MG63 (cell line): ENCODE measurements at places on chromosomes 5 and 9. TPM values are rescaled to one million over a fixed set of nuclear protein-coding genes. Genes with fewer than 3 reads are reported as not detected.

The IGIP gene
- total RNA-seq: 1.4 TPM in 2 replicates

DNA sequence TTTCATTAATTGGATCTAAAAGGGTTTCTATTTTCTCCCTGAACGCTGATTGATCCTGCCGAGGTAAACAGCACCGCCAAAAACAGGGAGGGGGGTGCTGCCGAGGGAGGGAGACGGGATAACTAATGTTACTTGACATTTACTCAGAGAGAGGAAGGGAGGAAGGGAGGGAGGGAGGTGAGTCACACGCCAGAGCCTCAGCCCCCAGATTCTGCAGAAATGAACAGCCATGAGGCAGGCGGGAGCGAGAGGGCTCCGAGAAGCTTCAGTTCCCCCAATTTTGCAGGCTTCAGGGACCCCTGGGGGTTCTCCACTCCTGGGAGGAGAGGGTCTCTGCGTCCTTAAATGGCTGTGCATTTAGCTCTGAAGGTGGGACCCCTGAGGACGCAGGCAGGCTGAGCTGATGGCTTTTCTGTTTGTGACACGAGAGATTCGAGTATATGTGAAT lies 59.1 kb upstream of the IER5L start:
- peak; percentile 13 for DNase-seq

The ZFP37 gene
- 0.62 and 2.2 TPM in 2 replicates for total RNA-seq

The PCDHA1 gene
- total RNA-seq: 0.10 TPM in 1 of 2 replicates, not detected in the other

DNA sequence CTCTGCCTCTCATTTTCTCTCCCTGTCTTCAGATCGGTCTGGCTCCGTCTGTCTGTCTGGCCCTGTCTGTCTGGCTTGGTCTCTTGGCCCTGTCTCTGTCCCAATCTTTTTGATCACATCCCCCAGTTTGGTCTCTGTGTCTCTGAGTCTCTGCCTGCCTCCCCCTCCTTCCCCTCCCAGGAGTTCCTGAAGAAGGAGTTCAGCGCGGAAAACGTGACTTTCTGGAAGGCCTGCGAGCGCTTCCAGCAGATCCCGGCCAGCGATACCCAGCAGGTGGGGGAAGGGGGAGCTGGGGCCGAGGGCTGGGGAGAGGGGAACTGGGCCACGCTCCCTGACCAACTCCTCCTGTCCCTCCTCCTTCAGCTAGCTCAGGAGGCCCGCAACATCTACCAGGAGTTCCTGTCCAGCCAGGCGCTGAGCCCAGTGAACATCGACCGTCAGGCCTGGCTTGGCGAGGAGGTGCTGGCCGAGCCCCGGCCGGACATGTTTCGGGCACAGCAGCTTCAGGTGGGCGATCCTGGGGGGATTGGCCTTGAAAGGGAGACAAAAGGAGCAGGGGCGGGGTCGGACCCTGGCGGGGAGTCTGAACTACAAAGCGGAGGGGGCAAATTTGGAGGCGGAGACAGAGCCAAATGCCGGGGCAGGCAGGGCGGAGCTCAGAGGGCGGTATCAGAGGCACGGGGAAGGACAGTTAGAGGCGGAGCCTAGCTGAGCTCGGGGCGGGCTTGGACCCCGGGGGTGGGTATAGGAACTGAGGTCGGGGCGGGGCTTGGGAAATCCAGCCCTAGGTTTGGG lies 9.0 kb downstream of the RGS14 start:
- DNase-seq: no peak

The IFNA10 gene
- not detected in 2 replicates for total RNA-seq

The EDIL3 gene
- total RNA-seq: 3.0 and 4.7 TPM in 2 replicates

GRCh38 chr9:108077556-108077955 lies 588.0 kb upstream of the KLF4 start:
- no peak for DNase-seq

- DNase-seq: no peak
Observed at GRCh38 chr9:8880060-8880459, 1080.5 kb upstream of the DMAC1 start.

The RNF38 gene
- 11.0 and 13.3 TPM in 2 replicates for total RNA-seq

The SPATA31E1 gene
- not detected in 2 replicates for total RNA-seq

The CTXN3 gene
- total RNA-seq: not detected in 2 replicates

- DNase-seq: no peak
Observed at GRCh38 chr5:37045703-37046102, 169.1 kb downstream of the NIPBL start.

The FANCG gene
- 15.2 and 16.5 TPM in 2 replicates for total RNA-seq

The LCN15 gene
- not detected in 2 replicates for total RNA-seq

DNA sequence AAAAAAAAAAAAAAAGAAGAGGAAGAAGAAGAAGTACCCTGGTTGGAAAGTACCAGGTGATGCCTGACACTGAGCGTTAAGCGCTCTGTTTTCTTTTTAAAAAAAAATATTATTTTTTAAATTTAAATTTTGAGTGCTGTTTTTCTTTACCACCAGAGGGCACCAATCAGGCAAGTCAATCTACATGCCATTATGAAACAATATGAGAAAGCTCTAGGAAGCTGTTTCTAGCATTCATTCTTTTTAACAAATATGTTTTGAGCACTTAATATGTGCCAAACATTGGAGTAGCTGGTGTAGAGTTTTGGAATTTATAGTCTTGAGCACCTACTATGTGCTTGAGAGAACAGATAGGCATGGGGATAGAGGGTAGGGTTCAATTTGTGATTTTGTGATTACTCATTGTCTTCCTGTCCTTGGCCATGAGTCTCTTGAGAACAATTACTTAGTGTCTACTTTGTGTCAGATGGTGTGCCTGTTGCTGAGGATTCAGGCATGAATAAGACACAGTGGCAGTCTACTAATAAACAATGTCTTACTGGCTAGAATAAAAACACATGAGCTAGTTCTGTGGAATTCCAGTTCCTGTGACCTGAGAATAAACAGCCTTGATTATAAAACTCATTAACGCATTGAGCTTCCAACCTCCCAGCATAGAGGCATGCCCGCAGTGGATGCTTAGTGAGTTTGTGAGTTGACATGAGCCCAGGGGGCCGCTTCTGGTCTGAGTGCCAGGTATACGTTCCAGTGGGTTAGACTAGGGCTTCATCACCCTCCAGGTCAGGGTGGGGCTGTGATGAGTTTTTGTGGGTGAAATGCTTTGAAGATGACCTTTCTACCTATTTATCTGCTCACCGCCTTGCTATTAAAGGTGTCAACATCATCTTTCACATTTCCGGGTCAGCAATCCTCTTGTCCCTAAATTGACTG lies 3.0 kb upstream of the UBE2R2 start:
- DNase-seq: peak; percentile 29

The PFDN1 gene
- 240 and 304 TPM in 2 replicates for total RNA-seq

GRCh38 chr9:71814226-71814625 lies 45.9 kb upstream of the CEMIP2 start:
- DNase-seq: no peak

DNA sequence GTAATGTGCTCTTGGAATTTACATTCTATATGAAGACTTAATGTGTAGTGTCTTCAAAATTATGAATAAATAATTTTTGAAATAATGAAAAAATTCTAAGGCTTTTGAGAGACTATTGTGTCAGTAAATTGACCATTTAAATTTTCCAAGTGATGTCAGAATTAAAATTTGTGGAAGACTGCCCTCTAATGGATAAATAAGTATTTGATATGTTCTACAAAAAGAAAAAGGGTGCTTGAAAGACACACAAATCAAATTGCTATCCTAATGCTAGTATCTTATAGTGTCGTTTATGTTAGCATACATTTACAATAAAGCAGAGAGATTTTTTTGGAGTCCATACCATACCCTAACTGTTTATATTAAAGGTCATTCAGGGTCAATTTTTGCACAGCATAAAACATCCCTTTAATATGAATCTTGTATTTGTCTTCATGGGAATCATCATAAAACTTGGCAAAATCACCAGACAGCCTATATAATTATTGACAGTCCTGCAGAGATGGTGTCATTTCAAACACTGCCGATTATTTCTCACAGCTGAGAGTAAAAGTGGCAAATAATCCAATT lies 120.8 kb upstream of the SLC27A6 start:
- DNase-seq: no peak

DNA sequence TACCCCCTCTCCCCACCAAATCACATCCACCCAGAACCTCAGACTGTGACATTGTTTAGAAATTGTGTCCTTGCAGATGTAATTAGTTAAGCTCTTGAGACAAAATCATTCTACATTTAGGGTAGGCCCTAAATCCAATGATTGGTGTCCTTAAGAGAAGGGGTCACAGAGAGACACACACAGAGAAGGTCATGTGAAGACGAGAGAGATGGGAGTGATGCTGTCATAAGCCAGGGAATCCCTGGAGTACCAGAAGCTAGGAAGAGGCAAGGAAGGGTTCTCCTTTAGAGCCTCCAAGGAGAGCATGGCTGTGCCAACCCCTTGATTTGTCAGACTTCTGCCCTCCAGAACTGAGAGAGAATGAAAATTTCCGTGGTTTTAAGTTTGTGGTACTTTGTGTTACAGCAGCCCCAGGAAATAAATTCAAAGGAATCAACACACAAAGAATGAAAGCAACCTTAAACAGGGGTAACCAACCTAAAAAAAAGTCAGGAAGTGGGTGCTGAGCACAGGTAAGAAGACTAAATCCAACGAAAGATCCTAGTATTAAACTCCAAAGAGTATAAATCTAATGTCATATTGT lies 33.6 kb downstream of the TIMD4 start:
- no peak for DNase-seq

The CCDC152 gene
- total RNA-seq: 2.5 and 3.4 TPM in 2 replicates

The INSL4 gene
- total RNA-seq: not detected in 2 replicates

DNA sequence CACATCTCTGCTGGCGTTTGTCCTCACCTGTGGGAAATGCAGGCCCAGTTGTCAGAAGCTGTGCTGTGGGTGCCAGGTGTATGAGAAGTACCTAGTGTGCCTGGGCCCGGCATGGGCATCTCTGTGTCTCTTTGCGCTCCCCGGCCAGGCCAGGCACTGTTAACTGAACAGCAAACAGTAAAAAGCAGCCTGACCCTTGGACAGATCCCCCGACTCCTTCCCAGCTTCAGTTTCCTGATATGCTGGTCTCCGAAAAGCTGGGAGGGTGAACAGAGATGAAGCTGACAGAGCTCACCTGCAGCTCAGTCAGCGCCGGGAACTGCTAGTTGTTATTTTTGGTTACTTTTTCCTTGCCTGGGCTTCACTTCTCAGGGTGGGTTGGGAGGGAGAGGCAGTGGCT lies 28.9 kb downstream of the RXRA start:
- DNase-seq: no peak

DNA sequence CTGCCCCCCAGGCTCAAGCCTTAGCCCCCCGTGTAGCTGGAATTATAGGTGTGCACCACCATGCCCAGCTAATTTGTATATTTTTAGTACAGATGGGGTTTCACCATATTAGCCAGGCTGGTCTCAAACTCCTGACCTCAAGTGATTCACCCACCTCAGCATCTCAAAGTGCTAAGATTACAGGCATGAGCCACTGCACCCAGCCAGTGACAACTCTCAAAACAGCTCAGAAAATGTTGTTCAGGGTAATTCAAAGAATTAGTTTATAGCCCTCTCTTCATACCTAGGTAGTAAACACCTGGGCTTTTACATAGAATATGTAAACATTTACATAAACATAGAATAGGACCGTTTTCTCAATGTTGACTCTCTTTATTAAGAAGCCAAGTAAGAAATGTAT lies 168.7 kb downstream of the ENC1 start:
- no peak for DNase-seq

The ANKRD55 gene
- not detected in 2 replicates for total RNA-seq

The LOX gene
- total RNA-seq: 334 and 360 TPM in 2 replicates

DNA sequence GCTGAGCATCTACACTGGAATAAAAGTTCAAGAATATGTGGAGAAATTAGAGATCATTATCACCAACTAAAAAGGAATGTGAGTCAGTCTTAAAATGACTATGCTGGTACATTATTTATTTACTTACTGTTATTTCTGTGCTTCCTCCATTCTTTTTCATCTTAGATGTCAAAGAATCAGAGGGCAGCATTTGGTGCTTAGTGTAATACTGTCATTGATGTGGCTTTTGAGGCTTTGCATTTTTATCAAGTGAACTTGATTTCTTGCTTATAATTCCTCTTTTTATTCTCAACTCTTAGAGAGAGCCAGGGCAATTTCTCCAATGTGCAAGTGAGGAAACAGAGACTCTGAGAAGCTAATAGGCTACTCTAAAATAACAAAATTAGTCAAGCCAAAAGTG lies 163.7 kb upstream of the TRPC7 start:
- no peak for DNase-seq

DNA sequence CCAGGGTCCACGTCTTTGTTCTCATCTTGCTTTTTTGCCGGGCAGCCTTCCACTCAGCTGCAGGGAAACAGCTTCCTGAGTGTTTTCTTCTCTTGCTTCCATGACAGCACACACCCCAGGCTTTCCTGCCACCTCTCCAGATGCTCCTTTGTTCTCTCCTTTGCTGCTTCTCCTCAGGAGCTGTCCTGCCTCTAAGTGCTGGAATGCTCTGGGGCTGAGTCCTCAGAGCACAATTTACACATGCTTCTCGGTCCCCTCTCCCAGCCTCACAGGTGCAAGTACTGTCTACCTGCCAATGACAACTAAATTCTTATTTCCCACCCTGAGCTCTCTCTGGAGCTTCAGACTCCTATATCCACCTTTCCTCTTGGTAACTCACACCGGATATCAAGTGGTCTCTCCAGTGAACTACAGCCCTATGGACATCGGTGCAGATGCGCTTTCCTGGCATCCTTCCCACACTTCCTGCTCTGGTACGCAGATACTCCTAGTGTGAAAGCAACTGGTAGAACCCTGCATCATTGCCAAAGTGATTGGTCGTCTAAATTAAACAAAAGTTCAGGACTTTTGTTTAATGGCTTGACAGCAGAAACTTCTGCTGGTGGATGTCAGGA lies 13.4 kb upstream of the ACSL6 start:
- no peak for DNase-seq

The CATSPER3 gene
- 0.59 and 1.5 TPM in 2 replicates for total RNA-seq

GRCh38 chr5:44663991-44664710 lies 144.6 kb upstream of the MRPS30 start:
- DNase-seq: no peak

GRCh38 chr9:92402826-92403745 lies 1.3 kb downstream of the OGN start:
- no peak for DNase-seq

The PTGES gene
- total RNA-seq: 0.23 TPM in 1 of 2 replicates, not detected in the other

DNA sequence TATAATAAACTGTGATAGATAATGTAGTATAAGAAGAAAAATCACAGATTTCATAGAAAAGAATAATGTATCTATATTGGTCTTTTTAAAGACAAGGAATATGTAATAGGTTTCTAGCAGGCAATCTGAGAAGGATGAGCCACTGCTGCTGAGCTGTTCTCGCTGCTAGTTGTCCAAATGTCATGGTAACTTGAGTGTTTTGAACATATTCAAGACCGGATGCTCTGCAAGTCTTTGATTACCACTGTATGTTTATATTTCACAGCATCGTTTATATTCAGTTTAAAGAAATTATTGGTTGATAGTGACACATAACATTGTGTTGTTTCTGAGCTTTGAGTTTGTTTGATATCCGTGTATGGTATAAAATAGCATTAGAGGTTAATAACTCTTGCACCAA lies 9.6 kb downstream of the C5orf47 start:
- no peak for DNase-seq

DNA sequence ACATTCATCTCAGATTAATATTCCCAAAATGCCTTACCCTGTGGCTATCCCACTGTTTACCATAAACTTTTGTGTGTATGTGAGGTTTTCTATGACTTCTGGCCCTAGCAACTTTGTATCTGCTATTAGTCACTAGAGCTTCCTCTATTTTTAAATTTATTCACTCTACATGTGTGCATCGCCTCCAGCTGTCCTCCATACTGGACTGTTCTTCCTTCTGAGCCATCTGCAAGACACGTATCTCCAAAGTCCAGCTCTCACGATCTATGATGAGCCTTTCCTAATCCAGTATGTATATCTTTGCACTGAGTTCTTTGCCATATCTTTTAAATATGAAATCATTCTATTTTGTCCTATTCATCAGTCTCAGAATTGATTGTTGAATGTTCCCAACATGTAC lies 1.7 kb upstream of the GNG10 start:
- DNase-seq: no peak
